Stimulated activated CD8-positive, alpha-beta memory T cell treated with anti-CD3 and anti-CD28 coated beads, Interleukin-2, amount 100 ng/mL, for 1 hour (primary cell): ENCODE measurements at places on chromosomes 7 and 10.

DNA sequence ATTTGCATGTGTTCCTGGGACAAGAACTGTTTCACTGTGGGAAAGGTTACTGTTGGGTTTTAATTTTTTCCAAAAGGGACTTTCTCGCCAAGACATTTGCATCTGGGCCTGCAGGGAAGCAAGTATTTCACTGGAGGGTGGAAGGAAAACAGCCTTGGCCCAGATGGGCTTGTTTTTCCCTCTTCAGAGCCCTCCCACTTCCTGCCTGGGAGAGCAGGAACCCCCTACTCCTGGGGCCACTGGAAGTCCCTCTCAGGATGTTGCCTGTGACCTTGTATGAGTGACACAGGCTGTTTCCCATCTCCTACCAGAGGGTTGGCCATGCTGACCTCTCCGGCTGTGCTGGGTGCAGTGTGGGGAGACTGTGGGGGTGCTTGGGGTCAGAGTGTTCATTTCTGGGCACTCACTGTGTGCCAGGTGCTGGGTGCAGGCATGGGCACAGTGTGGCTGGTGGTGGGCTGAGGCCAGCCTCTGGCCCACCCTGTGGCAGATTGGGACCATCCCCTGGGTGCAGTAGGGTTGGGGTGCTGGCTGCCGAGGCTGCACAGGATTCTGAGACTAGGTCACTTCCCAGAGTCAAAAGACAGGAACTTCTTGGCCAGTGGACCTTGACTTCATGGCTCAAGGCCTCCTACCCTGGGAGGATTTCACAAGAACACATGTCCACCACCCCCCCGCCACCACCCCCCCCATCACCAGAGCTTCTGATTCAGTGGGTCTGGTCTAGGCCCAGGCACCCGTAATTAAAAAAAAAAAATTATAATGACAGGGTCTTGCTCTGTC, 10.2 kb downstream of the TSPAN15 start:
- DNase-seq: no peak

GRCh38 chr7:12851142-12851541, 163.7 kb downstream of the ARL4A start:
- no peak for DNase-seq

DNA sequence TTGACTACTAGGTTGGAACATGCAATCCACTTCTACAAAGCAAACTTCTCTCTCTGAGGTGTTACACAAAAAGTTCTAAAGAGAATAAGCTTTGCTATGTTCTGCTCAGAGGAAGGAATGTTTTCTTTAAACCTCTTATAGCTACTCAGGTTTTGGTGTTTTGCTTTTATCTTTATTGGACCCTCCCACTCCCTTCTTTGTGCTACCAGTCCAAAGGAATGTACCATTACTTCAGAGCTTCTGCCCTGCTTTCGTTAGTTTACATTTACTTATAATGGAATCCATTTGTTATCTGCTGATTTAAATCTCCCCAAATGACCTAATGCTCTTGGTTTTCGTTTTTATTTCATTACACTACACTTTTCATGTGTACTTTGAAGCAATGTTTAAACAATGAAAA, 154.9 kb downstream of the ATE1 start:
- no peak for DNase-seq

DNA sequence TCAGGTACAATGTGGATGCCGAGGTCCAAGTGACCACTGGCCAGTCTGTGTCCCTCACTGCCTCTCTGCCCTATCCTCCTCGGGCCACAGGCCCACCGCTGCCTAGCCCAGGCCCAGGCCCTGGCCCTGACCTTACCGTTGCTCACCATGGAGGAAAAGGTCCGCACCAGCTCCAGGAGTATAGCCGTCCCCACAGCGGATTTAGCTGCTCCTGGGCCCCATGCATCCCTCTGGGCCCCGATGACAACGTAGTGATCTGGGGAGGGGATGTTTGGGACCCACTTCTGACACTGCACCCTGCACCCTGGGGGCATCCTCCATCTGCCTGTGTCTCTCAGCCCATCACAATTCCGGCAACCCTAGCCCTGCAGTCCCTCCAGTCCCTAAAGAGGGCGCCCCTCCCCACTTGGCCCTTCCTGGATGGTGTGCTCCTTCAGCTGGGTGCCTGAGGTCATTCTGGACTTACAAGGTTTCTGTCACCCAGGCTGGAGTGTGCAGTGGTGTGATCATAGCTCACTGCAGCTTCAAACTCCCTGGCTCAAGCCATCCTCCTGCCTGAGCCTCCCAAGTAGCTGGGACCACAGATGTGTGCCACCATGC, 12.1 kb downstream of the TFR2 start:
- DNase-seq: no peak

DNA sequence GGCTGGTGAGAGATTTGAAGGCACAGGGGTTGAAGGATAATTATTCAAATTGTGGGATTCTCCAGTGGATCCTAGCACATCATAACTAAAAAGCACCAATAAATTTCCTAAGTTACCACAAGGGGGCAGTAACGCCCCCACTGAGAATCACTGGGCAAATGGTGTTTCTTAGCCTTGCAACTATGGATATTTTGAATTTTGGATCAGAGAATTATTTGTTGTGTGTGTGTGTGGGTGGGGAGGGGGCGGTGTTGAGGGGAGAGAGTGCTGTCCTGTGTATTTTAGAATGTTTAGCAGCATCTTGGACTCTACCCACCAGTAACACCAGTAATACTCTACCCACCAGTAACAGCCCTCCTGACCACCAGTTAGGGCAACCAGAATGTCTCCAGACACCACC, 63.3 kb upstream of the PRKG1 start:
- no peak for DNase-seq

GRCh38 chr7:91659096-91659495, 221.4 kb downstream of the MTERF1 start:
- no peak for DNase-seq

- DNase-seq: no peak
These were observed 2.6 kb downstream of the ANKRD2 start for GRCh38 chr10:97575127-97575668.

GRCh38 chr7:24199978-24200377, 84.0 kb upstream of the NPY start:
- DNase-seq: no peak

GRCh38 chr10:3622845-3623621, 162.0 kb downstream of the KLF6 start:
- DNase-seq: no peak

- DNase-seq: no peak
These were observed 45.9 kb downstream of the HIPK2 start for GRCh38 chr7:139731802-139732470.

- DNase-seq: no peak
These were observed 155.9 kb upstream of the SLC13A1 start for GRCh38 chr7:123355576-123356190.

DNA sequence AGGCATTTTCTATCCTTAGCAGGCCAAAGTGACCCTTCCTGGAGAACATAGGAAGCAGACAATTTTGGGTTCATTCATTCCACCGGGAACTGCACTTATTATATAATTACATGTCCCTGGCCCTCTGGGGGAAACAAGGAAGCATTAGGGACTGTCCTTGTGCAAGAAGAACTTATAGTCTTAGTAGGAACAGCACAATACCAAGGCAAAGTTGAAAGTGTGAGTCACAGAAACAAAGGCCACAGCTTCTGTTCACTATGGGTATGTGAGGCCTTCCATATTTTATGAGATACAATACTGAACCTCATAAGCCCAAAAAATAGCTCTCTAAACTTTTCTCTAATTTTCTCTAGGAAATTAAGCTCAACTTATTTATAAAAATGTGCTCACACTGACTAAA, 18.4 kb upstream of the AKR1B10 start:
- DNase-seq: no peak

DNA sequence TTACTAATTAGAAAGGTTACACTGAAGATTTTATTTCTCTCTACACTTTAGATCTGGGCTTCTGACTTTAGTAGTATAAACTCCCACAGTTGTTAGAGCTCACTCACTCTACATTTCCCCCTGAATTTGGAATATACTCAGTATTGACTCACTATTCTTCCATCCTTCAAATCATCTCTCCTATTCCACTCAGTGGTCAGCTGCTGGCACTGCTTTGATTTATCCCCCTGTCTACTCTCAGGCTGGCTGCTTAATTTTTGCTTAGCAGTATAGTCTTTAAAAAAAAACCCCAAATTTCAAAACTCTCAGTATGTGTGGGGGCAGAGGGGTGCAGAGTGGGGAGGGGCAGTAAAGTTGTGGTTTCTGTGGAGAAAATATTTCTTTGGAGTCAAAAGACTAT, 68.9 kb downstream of the CDK6 start:
- DNase-seq: no peak

GRCh38 chr10:110414548-110415309, 83.0 kb upstream of the DUSP5 start:
- DNase-seq: peak; percentile 77

- no peak for DNase-seq
These were observed 71.6 kb downstream of the THSD7A start for GRCh38 chr7:11760372-11760771.

DNA sequence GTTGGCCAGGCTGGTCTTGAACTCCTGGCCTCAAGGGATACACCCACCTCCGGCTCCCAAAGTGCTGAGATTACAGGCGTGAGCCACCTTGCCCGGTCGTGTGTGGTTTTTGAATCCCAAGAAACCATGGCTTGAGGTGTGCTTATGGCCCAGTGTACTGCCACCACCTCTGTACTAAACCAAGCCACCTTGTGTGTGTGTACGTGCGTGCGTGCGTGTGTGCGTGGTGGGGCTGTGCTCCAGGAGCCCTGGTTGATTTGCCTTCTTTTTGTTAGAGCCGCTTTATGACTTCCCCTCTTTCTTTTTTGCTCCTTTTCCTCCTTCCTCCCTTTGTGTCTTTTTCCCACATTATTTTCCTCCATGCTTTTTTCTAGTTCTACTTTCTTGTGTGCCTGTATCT, 121.4 kb downstream of the CAMK1D start:
- DNase-seq: no peak

GRCh38 chr10:42952349-42952748, 124.5 kb upstream of the RET start:
- no peak for DNase-seq

- DNase-seq: no peak
These were observed 325.1 kb downstream of the HPSE2 start for GRCh38 chr10:98910546-98910945.

DNA sequence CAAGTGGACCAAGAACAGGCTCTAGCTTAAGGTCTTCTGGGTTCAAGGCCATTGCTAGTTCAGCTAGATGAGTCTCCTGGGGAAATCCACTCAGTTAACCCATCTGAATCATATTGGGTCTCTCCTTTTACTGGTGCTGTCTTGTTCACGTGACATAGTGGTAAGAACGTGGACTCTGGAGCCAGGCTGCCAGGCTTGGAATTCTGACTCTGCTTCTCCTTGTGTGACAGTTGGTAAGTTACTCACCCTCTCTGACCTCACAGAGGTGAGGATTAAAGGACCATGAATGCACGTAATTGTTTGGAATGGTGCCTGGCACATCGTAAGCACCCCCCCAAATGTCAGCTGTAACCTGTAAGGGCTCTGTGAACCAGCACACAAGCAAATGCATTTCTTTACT, 9.7 kb upstream of the CALU start:
- no peak for DNase-seq

DNA sequence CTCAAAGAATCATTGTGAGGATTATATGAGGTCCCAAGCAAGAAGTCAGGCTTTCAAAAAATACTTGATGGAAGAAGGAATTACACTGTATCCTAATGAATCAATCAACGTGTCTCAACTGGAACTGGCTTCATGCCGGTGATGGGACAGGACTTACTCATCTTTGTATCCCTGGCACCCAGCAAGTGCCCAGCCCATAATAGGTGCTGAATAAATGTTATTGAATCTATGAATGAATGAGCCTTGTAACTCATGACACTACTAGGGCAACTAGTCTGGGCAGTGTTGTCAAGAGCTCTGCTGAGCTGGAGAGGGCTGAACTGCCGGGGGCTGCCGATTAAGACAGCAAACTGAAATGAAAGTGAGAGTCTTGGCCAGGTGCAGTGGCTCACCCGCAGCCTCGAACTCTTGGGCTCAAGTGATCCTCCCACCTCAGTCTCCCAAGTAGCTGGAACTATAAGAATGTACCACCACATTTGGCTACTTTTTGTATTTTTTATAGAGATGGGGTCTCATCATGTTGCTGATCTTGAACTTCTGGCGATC, 87.2 kb upstream of the KIF5B start:
- no peak for DNase-seq

DNA sequence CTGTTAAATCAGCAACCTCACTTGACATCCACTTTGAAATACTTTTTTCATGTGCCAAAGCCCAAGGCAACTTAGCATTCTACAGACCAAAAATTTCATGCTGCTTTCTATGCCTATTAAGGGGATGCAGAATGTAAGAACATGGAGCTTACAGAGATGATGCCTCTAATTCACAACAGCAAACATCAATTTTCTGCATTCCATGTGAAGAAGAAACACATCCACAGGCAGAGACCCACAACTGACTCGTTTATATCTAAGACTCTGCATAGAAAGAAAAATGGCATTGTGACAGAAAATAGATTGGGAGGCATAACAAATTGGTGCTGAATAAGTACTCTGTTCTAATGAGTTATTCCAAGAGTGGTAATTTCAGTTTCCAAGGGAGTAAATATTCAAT, 107.6 kb downstream of the SGMS1 start:
- DNase-seq: no peak

DNA sequence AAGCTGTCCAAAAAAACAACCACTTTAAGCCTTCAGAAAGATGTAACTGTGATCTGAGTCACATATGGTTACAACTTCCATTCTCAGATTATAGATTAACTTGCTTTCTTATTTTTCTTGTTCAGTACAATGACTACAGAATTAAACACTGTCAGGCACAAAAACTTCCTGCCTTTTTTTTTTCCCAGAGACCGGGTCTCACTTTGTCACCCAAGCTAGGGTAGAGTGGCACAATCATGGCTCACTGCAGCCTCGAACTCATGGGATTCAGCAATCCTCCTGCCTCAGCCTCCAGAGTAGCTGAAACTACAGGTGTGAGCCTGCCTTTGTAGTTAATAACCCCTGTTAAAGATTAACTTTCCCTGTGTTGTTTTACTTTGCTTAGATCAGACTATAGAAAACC, 163.2 kb downstream of the AVL9 start:
- DNase-seq: no peak

DNA sequence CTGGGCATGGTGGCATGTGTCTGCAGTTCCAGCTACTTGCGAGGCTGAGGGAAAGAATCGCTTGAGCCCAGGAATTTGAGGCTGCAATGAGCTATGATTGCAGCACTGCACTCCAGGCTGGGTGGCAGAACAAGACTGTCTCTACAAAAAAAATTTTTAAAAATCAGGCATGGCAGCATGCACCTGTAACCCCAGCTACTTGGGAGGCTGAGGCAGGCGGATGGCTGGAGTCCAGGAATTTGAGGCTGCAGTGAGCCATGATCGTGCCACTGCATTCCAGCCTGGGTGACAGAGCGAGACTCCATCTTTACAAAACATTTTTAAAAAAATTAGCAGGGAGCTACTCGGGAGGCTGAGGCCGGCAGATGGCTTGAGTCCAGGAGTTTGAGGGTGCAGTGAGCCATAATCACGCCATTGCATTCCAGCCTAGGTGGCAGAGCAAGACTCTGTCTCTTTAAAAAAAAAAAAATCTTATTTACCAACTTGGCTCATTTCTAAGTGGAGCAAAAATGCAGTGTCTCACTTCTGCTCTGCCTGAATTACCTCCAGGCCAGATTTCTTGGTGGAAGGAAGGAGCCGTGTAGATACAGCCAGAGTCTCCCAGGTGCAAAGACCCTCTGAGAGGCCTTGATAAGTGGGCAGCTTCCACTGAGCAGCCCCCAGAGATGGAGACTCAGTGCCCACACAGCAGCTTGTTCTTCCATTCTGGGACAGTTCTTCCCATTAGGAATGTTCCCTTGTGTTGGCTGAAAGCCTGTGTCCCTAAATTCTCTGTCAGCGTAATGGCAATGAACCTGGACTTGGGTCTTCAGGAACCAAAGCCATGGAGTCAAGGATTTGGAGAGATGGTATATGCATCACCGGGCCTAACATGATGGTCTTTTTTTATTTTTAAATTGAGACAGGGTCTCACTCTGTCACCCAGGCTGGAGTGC, 30.0 kb downstream of the GTF2IRD1 start:
- no peak for DNase-seq
